ENCODE measurements at places on chromosomes 4 and X.

GRCh38 chr4:90585961-90586360 lies 458.8 kb downstream of the CCSER1 start:
- no peak for DNase-seq

DNA sequence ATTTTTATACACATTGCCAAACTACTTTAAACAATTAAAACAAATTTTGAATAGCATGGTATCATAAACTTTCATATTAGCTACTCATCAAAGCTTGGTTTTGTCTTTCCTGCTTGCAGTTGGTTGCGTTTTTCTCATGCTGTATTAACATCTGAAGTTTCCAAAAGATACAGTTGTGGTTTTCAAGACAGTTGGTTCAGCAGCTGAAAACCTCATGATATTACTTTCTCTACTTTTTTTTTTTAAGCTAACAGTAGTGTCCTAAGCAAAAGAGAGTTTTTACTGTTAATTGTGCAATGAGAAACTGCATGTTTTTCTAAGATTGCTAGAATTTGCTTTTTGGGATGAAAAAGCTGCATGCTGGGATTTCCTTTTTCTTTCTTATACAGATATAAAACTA lies 15.2 kb downstream of the RUFY3 start:
- DNase-seq = no peak

GRCh38 chr4:174192943-174193342 lies 90.5 kb downstream of the FBXO8 start:
- no peak for DNase-seq

GRCh38 chrX:106391284-106391911 lies 220.4 kb upstream of the RADX start:
- DNase-seq = peak; percentile 25

DNA sequence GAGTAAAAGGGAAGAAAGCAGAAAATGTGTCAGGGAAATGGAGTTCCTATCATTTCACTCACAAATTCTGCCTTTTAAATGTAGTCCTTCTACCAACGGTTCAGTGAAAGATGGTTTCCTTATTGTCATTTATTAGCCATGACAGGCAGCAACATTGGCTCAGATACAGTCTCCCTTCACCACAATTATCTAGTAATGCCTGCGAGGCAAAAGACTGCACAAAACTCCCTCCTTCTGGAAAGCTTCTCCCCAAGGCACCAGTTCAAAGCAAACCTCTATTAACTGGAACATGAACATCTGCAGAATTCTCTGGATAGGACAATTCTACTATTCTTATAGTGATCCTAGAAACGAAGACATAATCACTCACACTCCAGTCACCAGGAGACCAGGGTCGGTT lies 28.3 kb downstream of the DCTD start:
- DNase-seq = no peak

- DNase-seq = peak; percentile 80
Observed at GRCh38 chr4:155392481-155393184, 15.9 kb upstream of the MAP9 start.

GRCh38 chr4:30744957-30745640 lies 24.9 kb downstream of the PCDH7 start:
- DNase-seq = peak; percentile 60

- DNase-seq = no peak
Observed at GRCh38 chr4:1458581-1458980, 52.3 kb upstream of the NKX1-1 start.

GRCh38 chrX:36684053-36684452 lies 324.1 kb upstream of the FAM47C start:
- no peak for DNase-seq

DNA sequence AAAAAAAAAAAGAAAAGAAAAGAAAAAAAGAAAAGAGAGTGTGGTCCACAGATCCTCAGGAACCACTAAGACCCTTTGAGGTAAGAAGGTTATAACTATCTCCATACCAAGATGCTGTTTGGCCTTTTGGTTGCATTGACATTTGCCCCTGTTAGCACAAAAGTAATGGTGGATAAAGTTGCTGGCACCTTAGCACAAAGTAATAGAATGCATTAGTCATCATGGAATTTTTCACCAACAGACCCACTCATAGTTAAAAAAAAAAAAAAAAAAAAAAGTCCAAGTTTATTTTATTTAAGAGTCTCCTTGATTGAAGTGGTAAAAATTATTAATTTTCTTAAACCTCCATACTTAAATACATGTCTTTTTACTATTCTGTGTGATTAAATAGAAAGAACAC lies 78.4 kb upstream of the RBPJ start:
- DNase-seq = no peak

DNA sequence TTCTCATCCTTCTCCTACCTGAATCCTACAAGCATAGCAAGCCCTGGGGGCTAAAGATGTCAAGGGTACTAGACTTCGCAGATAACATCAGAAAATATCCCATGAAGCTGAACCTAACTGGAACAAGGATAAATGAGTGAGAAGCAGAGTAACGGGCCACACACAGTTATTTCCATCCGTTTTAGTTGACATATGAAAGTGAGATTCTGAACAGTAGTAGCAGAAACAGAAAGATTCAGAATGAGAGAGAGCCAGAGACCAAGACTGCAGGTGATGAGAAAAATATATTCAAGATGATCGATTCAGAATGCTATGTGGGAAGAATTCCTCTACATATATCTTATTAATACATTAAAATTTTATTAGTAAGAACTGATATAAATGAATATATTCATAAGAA lies 165.1 kb downstream of the TSPAN5 start:
- DNase-seq = no peak

DNA sequence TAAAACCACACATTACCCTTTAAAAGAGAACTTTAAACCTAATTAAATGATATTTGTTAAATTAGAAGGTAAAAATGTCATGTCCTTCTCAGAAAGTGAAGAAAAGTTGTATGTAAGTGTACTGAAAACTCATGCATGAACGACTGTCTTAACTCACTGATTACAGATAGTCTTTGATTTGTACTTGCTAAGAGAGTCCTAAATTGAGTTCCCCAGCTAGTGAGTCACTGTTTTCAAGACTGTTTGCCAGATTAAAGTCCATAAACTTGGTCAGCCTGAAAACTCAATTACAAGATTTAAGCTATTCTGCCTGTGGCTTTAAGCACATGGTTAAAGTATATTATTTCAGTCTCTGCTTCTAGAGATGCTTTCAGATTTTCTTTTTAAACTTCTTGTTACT lies 124.9 kb upstream of the ZCCHC13 start:
- DNase-seq = peak; percentile 38

DNA sequence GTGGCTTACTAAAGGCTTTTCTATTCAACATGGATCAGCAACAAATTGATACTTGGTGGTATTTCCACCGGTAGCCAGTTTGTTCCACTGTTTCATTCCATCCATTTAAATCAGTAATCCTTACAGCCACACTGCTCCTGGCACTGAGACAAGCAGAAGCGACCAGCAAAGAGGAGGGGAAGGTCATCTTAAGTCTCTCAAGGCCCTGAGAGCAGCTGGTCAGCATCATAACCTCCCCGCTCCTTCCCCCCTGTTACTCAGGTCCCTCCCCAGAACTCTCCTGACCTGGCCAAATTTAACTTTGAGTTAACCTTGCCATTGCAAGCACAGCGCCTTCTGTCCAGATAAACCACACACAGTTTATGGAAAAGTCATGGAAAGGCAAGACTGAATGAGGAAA lies 331.3 kb upstream of the KLF3 start:
- DNase-seq = no peak

DNA sequence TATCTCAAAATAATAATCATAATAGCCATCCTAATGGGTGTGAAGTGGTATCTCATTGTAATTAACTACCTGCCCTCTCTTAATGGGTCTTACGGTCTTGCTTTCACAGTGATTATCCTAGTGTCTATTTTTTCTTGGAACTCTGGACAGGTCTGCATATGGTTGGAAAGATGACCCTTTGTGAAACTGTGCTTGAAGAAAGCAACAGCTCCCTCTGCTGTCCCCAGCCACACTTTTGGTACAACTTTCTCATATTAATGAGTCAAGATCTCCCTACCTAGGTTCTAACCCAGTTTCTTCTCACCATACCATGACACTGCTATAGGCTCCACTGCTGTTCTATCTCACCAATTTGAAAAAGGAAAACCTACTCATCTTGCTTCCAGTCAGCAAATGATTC lies 2.4 kb downstream of the TFDP3 start:
- DNase-seq = no peak

DNA sequence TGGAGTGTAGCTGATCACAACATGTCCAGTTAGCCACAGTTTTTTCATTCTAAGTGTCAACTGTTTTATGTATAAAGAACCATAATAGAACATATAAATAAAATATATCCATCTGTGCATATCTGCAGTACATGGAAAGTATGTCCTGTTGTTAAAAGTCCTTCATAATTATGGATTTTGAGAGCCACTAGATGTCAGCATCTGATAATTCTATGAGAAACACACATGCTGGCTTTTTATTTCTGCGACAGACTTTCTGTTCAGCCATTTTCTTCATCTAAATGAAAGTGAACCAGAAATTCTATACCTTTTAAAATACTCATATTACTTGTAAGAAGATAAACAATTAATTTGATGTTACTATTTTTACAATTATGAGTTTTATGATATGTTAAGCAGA lies 251.5 kb downstream of the GPM6A start:
- DNase-seq = peak; percentile 3

- peak; percentile 35 for DNase-seq
Observed at GRCh38 chr4:107939307-107939706, 8.0 kb downstream of the CYP2U1 start.

DNA sequence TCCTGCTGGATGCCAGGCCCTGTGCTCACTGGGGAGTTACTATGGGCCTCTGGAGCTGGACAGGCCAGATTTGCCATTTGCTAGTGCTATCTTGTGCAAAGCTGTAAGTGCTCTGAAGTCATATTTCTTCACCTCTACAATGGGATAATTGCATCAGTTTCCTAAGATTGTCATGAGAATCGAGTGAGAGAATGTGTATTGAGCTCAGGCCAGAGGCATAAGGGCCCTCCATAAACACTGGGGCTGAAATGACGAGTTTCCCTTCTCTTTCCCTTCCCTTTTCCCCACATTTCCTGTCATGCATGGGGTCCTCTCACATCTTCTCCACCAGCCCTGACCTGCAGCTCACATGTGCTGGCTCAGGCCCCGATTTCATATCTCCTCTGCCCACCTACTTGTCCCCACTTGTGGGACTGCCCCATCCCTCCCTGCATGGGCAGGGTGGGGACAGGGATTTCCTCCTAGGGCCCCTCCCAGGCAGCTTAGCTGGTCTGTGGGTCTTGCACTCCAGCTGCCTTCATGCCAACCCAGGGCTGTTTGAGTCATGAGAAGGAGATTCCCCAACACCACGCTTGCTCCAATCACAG lies 358.8 kb downstream of the MID1IP1 start:
- no peak for DNase-seq

GRCh38 chrX:134891652-134892051 lies 99.1 kb upstream of the SMIM10 start:
- DNase-seq = no peak

DNA sequence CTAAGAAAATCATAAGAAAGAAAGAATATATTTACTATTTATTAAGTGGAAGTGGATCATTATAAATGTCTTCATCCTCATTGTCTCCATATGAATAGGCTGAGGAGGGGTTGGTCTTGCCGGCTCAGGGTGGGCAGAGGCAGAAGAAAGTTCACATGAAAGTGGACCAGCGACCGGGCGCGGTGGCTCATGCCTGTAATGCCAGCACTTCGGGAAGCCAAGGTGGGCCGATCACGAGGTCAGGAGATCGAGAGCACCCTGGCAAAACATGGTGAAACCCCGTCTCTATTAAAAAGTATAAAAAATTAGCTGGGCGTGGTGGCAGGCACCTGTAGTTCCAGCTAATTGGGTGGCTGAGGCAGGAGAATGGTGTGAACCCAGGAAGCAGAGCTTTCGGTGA lies 1145.4 kb downstream of the STIM2 start:
- DNase-seq = no peak

- peak; percentile 63 for DNase-seq
Observed at GRCh38 chrX:24148535-24149350, 786 bp upstream of the ZFX start.

- no peak for DNase-seq
Observed at GRCh38 chrX:152918707-152919106, 20.8 kb downstream of the ZNF185 start.

DNA sequence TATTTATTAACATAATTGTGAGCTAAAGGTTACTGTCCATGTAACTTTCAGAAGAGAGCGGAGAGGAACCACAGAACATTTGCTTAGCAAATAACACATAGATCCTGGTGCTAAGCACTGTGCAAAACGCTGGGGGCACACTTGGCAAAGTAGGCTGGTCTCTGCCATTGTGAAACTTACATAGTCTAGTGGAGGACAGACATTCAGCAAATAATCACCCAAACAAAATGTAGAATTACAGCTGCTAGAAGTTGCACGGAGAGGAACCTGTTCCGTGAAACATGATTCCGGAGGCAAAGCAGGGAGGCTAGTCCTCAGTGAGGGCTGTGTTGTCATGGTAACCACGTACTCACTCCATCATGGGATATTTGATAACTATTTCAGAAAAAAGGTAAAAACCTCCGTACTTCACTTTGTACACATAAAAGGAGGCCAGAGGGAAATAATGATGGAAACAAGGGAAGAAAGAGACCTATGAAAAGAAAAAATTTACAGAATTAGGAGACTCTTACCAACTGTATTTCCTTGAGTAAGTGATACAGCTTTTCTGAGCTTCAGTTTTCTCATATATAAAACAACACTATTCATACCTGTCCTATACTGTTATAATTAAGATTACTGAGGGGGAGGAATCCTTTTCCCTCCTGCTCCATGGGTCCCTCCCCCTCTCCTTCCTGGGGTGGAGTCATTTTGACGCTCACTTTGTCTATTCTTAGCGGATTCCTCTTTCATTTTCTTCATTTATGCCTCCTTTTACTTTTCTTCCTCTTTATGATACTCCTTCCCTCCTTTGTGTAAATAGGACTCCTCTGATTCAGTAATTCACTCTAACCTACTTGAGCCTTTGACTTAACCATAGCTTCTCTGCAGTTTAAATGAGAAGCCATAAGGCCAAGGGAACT lies 825 bp upstream of the RASGEF1B start:
- DNase-seq = peak; percentile 37

GRCh38 chrX:145832796-145833195 lies 15.2 kb downstream of the SLITRK2 start:
- no peak for DNase-seq

DNA sequence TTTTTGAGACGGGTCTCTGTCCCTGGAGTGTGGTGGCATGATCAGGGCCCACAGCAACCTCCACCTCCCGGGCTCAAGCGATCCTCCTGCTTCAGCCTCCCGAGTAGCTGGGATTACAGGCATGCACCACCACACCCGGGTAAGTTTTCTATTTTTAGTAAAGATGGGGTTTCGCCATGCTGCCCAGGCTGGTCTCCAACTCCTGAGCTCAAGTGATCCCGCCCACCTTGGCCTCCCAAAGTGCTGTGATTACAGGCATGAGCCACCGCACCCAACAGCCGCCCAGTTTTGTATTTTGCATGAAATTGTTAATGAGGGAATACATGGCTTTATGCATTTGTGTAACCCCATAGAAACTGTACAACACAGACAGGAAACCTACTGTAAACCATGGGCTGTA lies 2.8 kb upstream of the ARHGAP4 start:
- DNase-seq = no peak

DNA sequence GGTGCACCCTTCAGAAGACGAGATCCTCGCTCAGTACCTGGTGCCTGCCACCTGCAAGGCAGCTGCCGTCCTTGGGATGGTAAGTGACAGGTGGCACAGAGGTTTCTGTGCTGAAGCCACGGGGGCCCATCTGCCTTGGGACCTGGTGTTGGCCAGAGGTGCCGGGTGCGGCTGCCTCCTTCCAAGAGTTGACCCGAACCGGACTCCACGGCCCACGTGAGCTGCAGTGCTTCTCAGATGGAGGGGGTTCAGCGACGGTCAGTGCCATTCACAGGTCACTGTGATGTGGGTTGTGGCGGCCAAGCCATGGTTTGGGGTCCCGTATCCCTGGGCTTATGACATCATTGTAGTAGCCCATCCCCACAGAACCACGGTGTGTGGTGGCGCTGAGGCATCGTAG lies 19.0 kb upstream of the MSANTD1 start:
- DNase-seq = no peak

All from cardiac fibroblast (primary cell).